ENCODE measurements at places on chromosomes 5 and 9.

DNA sequence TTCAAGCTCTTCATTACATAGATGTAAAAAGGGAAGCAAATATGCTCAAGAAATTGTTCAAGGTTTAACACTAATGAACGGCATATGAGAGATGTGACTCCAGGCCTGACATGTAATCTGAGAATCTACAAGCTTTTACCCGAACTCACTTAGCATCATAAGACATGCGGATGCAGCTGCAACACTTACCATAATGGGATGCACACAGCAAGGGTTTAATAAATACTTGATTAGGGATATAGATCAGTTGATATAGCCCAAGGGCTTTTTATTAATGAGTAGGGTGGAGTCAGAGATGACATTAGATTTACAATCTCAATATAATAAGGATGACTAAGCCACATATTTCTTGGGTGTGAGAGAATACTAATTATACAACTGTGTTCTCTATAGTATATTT is 2215.5 kb downstream of the MAT2B start:
- ATAC-seq, result no peak

- peak; percentile 53 for ATAC-seq
These were observed 2.5 kb upstream of the TMEM174 start for GRCh38 chr5:73170522-73170921.

GRCh38 chr5:1429066-1429465 is 16.2 kb downstream of the SLC6A3 start:
- ATAC-seq, result no peak

DNA sequence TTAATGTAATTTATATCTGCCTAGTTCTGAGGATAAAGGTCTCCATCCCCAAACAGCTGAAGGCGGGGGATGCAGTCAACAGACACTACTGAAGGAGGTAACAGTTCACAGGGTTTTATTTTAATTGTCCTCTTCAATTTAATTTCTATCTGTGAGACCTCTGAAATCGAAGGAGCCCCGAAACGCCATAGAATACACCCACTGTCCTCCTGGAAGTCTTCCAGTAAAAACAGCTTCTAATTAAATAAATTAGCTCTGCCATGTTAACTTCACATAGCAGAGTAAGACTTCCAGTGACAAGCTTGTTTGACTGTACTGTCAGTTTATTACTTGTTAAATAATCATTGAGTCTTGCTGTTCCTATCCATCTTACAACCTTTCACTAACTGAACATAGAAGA is 193.5 kb downstream of the SEC61B start:
- no peak for ATAC-seq

- ATAC-seq, result no peak
These were observed 12.2 kb downstream of the TSPAN17 start for GRCh38 chr5:176659512-176659839.

DNA sequence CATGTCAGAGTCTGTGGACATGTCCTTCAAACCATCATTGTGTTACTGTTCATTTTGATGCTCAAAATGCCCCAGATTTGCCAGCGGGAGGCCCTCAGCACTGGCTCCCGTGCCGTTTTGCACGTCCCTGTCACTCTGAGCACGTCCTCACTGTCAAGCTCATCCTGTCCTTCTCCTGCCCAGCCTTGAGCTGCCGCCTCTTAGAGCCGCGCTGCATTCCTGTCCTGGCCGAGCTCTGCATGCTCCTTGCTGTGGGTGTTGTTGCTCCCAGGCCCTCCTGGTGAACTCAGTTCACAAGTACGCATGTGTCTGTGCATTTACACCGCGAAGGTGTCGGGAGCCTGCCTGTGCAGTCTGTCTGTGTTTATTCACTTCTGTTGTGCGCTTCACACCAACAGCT is 62.2 kb downstream of the WNK2 start:
- no peak for ATAC-seq

GRCh38 chr5:124420952-124421351 is 325.5 kb downstream of the ZNF608 start:
- ATAC-seq, result no peak

- peak; percentile 53 for ATAC-seq
These were observed 43.3 kb downstream of the ANKRD33B start for GRCh38 chr5:10607023-10607665.

GRCh38 chr5:104189031-104189430 is 626.4 kb upstream of the NUDT12 start:
- no peak for ATAC-seq

- no peak for ATAC-seq
These were observed 286.7 kb upstream of the ZNF462 start for GRCh38 chr9:106576232-106576760.

DNA sequence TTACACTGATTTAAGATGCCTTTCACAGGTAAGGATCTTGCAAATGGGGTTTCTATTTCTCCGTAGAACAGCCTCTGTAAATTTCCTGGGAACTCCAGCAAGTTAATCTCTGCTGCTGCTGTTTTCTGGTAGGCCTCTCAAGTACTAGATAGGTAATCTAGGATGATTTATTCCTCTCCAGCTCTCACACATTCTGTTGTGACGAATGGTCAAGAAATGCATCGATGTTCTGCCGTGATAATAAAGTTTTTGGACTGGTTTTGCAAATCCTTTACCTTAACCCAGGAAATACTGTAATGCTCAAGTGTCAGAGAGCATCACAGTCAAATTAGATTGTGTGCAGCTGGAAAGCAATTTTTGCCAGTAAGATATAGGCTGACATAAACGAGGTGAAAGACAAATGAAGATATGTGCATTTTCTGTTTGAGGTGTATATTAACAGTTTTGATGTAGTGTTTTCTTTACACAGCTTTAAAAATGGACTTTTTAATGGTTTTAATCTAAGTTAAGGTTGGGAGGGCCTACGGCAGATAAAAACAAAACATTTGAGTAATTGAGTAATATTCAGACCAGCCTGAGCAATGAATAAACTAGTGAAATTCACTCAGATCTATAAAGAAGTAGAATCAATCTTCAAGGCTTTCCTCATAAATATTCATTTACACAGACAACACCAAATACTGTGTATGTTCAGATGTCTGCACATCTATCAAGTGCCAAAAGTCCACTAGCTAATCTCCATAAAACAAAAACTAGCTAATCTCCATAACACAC is 300.6 kb upstream of the EDIL3 start:
- no peak for ATAC-seq

- ATAC-seq, result peak; percentile 75
These were observed 36.4 kb downstream of the MTMR12 start for GRCh38 chr5:32276173-32276853.

- ATAC-seq, result no peak
These were observed 512.5 kb downstream of the DMAC1 start for GRCh38 chr9:7287065-7287464.

- ATAC-seq, result no peak
These were observed 45.5 kb downstream of the GPBP1 start for GRCh38 chr5:57219386-57219785.

DNA sequence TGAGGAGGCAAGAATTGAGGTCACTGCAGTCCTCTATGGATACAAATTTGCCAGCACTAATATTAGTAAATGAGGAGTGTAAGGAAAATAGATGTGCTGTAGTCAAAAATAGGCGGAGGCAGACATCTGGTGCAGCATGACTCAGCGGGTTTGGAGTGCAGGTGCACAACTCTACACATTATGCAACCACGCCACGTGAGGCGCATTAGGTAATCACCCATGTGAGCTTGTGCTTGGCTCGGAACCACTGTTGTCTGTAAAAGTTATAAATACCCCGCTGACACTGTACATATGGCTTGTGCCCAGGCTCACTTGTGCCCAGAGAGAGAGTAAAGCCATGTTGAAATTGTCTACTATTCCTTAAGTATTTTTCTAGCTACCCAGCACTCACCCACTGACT is 623.5 kb upstream of the NUDT12 start:
- peak; percentile 25 for ATAC-seq

DNA sequence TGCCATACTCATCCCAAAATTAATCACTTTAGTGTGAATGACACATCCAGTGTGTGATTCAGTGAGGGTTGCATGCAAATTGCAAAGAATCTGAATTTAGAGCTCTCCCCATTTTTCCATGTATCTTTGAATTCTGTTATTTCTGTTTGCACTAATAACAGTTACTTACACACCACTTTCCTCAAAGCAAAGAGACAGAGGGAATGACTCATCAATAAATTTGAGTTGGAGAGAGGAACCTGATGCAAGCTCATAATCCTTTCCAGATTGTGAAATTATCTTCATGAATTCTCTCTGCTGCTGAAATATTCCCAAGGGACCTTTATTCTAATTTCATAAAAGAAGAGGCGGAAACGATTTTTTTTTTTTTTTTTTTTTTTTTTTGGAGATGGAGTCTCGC is 204.8 kb downstream of the CDH9 start:
- no peak for ATAC-seq

DNA sequence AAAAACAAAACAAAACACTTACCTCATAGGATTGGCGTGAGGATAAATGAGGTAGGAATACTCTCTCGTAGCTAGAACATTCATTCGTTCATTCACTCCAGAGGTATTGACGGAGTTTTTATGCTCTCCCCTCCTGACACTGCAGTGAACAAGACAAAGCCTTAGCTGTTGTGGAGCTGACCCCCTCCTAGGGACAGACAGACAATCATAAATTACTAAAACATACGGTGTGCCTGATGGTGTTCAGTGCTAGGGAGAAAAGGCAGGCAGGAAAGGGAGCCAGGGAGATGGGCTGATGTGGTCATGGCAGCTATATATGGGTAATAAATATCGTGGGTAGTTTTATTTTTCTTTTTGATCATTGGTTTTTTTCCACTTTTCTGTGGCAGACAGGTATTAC is 5.7 kb upstream of the BRD3 start:
- ATAC-seq, result no peak

Data from esophagus mucosa (tissue), 1 donor.